ENCODE measurements at places on chromosomes 2 and 18.

GRCh38 chr2:215105607-215106354, 32.6 kb downstream of the ABCA12 start:
- no peak for DNase-seq

- no peak for DNase-seq
Observed at GRCh38 chr2:169977530-169977929, 150.3 kb downstream of the UBR3 start.

DNA sequence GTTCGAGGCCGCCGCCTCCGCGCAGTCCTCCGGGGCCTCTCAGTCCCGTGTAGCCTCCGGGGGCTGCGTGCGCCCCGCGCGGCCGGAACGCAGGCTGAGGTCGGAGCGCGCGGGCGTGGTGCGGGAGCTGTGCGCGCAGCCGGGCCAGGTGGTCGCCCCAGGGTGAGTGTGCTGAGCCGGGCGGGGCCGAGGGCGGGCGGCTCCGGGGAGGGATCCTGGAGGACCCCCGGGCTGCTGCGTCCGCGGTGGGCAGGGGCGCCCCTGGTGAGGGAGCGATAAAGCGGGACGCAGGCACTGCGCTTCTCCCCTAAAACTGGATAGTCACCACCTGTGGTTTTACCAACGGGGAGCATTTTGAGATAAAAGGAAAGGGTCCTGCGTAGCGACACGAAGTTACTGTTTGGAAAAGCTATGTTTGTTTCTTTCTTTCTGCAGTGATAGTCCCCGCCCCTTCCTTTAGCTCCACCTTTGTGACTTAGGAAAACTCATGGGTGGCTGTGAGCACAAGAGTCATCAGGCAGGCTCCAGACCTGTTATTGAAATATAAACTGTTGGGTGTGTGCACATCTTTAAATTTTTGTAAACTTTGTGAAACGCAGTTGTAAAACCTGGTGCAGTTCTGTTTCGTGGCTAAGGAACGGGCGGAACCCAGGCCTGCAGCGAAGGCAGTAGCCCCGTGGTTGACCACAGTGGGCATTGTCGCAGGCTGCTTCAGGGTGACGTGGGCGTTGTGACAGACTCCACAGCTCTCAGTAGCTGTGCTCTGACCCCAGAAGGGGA, 687 bp downstream of the CTDP1 start:
- peak; percentile 34 for DNase-seq

DNA sequence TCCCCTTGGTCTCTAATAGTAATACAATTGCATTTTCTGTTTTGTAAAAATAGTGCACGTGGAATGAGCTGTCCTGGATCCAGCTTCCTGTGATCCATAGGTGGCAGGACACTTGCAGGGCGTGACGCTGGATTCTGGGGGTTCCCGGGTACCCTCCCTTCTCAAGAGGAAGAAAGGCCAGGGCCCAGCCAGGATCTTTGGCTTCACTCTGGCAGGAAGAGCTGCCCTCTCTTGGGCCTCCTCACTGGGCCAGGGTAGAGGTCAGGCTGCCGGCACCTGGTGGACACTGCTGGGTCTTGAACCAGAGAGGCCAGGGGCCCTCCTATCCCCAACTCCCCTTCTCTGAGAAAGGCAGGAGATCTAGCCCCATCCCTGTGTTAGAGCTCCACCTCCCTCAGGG, 37.8 kb upstream of the OTOF start:
- DNase-seq: no peak

GRCh38 chr18:70848329-70848728, 559.5 kb downstream of the SOCS6 start:
- no peak for DNase-seq

GRCh38 chr2:234671716-234672115, 174.8 kb upstream of the ARL4C start:
- no peak for DNase-seq

DNA sequence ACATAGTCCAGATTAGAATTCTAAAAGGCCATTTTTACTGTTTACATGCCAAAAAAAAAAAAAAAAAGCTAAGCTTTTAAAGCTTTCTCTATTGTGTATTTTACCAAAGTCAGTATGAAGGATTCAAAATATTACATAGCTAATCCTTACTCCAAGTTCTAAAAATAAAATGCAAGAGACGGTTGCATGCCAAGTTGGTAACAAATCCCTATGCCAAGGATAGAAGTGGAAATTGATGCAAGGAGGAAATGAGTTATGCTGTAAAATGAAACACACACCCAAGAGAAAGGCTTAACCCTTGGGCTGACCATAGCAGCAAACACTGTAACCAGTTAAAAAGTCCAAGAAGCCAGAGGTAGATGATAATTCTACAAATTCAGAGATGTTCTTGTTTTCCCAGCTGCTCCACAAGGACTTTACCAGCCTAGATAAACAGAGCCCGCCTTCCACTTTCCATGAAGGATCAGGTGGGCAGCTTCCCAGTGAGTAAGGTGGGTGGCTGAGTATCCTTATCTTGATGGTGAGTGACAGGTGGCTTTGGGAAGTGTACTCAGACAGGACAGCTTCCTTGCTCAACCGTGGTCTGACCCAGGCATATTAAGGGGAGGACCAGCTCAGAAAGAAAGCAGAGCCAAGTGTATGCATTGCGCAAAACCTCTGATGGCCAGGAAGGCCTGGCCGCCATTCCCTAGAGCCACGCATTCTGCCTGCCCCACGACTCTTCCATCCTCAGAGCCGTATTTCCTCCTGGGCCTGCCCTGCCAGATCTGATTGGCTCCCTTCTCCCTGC, 34.4 kb downstream of the ATP8B1 start:
- DNase-seq: no peak

DNA sequence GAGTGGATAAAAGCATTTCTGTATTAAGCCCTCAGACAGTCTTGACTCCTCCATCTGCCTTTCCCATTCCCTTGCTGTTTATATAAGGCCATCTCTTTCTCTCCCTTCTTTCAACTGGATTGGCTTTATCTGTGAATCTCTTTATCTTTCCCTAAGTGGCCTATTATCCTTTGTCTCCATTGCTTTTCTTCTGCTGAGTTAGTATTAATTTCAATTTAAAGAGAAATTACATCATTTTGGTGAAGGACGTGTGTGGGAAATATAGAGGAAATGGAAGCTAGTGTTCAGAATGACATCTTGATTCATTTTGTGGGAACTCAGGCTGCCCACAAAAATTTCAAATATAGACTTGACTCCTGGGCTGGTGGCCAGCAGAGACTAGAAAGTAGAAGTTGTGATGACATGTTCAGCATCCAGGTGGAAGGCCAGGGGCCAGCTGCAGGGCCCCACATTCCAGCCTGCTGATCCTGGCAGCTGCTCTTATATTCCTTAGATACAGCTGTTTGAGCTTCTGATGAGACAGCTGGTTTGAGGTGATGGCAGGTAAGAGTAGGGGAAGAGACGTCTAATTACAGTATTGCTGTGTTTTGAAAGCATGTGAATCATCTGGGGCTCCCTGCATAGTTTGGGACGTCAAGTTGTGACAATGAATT, 52.3 kb downstream of the DIS3L2 start:
- no peak for DNase-seq

DNA sequence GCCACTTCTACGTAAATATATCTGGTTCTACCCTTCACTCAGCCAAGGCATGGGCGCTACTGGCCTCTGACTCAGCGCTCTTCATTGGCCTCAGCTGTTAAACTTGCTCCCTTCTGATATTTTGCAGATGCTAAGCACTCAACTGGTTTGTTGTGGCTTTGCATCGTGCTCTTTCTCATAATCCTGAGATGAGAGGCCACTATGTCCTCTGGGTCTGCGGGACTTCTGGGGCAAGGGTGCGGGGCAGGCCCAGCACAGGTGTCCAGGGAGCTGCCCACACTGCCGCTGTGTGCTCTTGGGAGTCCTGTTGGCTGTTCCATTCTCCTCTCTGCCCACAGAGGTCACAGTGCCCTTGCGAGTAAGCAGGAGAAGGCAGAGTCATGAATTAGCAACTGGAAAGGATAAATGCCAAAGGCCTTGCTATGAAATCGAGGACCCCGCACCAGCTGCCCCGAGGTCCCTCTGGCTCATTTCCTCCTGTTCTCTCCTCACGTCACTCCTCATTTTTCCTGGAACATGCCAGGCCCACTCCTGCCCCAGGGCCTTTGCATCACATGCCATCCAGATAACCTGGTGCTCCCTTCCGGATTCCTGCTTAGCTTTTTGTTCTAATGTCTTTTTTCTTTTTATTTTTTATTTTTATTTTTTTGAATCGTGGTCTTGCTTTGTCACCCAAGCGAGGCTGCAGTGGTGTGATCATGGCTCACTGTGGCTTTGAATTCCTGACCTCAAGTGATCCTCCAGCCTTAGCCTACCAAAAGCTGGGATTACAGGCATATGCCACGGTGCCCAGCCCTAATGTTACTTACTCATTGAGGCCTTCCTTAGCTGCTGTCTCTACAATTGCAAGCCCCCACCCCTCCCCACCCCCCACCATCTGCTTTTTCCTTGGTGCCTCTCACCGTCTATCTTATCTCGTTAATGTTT, 34.9 kb upstream of the MAT2A start:
- DNase-seq: no peak

- DNase-seq: peak; percentile 64
Observed at GRCh38 chr2:101253013-101253702, 472 bp downstream of the CNOT11 start.

- no peak for DNase-seq
Observed at GRCh38 chr2:143545059-143545948, 416.1 kb downstream of the ARHGAP15 start.

GRCh38 chr18:8969639-8970390, 132.7 kb upstream of the NDUFV2 start:
- DNase-seq: no peak

- no peak for DNase-seq
Observed at GRCh38 chr2:20439193-20439475, 7.7 kb upstream of the RHOB start.

DNA sequence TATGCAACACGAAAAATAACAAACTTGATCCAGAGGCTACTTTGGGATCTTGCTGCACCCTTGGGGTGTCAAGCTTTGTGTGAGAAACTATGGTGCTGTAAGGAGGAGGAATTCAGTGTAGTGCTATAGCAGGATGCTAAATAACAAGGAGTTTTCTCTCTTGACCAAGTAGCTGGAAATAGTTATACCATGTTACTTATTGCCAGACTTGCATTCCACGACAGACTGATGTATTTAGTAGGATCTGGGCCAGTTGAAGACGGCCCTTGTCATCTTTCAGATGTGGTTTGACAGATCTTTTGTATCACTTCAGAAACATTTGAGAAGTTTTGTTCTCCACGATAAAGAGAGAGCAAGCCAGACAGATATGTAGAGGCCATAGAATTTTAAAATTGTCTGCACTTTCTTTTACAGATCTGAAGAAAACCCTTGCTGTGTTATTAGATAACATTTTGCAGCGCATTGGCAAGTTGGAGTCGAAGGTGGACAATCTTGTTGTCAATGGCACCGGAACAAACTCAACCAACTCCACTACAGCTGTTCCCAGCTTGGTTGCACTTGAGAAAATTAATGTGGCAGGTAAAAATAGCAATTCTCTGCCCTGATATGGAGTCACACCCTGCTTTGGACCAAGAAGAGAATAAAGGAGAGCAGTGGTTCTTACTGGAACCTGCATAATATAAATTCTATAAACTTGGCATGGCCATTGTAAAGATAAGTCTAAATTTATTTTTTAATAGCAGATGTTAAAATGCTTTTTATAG, 16.3 kb downstream of the MGAT5 start:
- DNase-seq: no peak

DNA sequence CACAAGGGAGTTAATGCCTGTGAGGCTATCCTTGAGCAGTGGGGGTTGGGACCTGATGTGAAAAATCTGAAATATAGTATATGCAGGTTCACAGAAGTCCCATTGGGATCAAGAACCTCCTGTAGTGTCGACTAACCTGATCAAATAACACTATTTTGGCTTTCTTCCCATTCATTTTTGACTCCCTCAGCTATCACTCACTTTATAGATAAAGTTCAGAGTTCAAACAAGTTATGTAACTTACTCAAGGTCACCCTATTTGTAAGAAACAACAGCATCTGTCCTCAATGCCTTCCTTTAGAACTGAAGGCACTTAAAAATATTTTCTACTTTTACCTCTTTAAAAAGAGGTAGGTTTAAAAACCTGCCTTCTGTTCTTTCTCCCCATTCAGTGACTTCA, 341.6 kb downstream of the DPP10 start:
- no peak for DNase-seq

DNA sequence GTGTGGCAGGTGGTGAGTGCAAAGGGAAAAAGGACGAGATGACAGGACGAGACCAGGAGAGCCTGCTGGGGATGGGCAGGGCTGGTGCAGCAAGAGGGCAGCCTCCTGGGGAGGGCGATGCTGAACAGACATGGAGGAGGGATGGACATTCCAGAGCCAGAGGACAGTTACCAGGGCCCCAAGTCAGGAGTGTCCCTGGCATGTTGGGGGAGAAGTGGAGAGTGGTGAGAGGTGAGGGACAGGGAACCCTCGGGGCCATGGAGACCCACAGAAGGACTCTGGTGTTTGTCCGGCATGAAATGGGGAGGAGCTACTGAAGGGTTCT, 19.0 kb downstream of the MTERF4 start:
- no peak for DNase-seq

DNA sequence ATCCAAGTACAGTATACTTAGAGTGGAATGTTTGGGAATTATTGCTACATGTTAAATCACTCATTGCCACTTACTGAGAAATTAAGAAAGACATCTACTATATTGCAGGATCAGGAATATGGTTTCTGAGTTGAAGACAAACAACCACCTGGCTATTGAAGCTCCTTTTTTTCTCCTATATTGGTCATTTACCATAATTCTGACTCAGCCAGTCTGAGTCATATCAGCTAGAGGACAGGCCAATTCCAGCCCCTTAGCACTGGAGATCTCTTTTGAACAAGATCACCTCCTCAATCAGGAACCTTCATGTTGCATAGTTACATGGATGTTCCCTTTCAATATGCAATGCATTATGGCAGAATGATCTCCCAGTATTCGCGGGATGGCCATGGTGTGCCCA, 42.7 kb upstream of the CDH19 start:
- no peak for DNase-seq

DNA sequence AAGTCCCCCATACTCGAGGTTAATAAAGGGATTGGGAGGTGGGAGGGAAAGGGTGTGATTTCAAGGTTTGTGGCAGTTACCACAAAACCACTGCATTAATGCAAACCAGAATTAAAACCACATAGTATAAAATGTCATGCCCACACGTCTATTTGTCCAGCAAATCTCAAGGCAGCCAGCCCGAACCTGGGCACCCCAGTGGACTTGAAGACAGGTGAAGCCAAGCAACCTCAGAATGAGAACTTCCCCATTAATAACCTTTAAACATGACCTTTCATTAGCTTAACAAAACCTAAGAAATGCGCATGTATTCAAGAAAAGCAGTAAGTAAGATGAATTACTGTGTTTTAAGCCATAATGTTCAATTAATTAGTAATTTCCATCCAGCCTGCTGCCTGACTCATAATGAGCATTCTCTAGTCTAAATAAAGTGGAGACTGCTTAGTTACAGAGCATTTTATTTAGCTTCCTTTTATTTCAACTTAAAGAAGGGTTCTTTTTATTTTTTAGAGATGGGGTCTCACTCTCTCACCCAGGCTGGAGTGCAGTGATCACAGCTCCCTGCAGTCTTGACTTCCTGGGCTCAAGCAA, 229.6 kb downstream of the FAM210A start:
- DNase-seq: no peak

DNA sequence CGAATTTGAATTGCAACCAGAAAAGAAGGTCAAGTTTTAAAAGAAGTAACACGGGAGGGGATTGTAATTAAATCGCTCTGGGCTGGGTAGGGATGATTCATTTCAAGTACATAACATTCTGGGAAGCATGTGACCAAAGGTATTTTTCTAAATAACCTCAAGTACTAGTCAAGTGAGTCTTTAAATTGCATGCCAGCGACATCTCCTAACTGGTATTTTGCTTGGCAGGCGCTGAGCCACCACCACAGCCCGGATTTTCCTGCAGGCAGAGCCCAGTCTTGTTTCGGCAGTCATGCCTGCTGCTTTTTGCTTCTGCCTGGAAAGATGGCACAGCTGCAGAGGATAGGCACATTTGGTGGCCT, 33.7 kb upstream of the NPAS2 start:
- no peak for DNase-seq
